ENCODE measurements at places on chromosomes 6 and 20. TPM values are rescaled to one million over a fixed set of nuclear protein-coding genes. Genes with fewer than 3 reads are reported as not detected.

Gene CASS4
- total RNA-seq, result 0.28 TPM

GRCh38 chr6:157023958-157024357 is 246.8 kb downstream of the ARID1B start:
- H3K4me3 ChIP-seq, result no peak overlapping the region
- H3K36me3 ChIP-seq, result no peaks in the 10 kb centered on the region
- no peaks in the 10 kb centered on the region for H3K27me3 ChIP-seq
- no peak overlapping the region for H3K27ac ChIP-seq
- no peak for DNase-seq

GRCh38 chr6:151413372-151414145 is 22.2 kb upstream of the ZBTB2 start:
- no peak overlapping the region for H3K27ac ChIP-seq
- H3K4me3 ChIP-seq, result no peak overlapping the region
- no peaks in the 10 kb centered on the region for H3K4me1 ChIP-seq
- no peak for DNase-seq

DNA sequence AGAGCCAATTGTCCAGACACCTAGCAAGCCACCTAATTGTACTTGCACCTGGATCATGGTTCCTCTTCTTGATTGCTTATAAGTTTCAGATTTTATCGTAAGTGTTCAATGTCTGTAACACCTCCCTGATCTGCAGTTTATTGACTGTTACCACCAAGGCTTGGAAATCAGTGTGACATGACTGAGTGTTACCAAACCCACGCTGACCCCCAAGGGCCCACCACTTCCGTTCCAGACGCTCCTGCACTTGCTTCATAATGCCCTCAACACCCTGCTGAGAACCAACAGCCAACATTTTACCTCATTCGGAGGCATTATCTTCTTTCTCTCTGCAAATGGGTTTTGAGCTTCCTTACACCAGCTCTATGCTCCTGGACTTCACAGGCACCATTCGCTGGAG is 6.3 kb downstream of the CCR6 start:
- H3K36me3 ChIP-seq, result no peaks in the 10 kb centered on the region
- no peak overlapping the region for H3K4me3 ChIP-seq
- H3K4me1 ChIP-seq, result no peaks in the 10 kb centered on the region
- no peaks in the 10 kb centered on the region for H3K27me3 ChIP-seq
- H3K27ac ChIP-seq, result no peak overlapping the region

DNA sequence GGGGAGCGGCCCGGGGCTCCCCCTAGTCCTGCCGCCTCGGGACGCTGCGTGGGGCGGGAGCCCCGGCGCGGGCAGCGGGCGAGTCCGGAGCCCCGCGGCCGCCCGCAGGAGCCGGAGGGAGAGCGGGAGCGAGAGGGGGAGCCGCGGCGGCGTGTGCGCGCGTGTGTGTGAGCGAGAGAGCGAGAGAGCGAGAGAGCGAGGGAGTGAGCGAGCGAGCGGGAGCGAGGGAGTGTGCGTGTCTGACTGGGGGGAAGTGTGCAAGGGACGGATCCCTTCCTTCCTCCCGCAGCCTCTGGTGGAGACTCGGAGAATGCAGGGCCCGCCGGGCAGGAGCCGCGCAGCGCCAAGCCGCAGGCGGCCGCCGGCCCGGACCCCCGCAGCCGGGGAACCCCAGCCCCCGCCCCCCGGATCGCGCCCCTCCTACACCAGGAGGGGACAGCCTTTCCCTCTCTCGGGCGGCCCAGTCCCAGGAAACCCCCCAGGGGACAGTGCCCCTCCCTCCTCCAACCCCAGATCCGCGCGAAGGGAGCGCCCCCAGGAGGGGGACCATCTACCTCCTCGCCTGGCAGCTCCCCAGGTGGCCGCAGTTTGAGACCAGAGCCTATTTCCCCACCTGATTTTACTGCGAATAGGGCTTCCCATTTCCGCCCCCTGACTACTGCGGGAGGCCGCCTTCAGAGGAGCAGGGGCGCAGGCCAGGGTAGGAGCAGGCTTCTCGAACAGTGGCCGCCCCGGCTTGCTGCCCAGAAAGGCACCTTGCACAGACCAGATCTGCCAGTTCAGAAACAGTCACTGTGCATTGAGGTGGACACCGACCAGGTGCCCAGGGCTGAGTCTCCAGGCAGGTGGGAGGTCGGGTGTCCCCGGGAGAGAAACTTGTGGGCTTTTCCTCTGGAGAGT is at the start of gene CDH22:
Gene CDH22 (minus strand): TSS at position 241 of the 900 bp plus-strand sequence. CDS start 57,204 bp downstream, outside the sequence.
- DNase-seq, result peak; percentile 72
- peaks cover 97% of the 10 kb centered on the region for H3K27me3 ChIP-seq
- no peaks in the 10 kb centered on the region for H3K36me3 ChIP-seq
- H3K4me1 ChIP-seq, result peaks cover 7% of the 10 kb centered on the region
- no peak within 1 kb of the TSS for H3K27ac ChIP-seq

DNA sequence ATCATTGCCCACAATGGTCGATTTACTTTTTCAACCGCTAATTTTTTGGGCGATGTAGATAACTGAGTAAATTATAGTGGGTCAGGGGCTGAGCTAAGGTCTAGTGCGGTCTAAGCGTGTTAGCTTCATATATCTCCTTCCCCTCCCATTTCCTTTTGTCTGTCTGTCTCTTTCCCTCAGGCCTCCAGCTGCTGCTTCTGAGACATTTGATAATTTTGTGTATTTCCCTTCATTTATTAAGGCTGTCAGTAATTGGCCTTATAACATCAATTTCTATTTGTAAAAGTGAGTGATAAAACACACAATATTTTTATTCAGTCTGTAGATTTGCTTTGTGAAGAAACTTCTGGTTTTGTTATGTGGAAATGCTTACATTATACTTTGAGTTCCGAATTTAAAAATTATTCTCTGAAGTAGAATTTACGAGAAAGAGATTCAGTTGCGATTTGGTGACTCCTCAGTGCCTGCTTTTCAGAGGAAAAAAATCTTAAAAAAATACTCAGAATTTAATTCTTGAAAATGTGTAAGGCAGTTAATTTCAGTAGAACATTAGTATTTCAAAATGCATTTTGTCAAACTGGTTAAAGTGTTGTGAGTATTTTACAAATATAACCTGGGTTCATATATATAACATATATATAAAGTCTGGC is 1.4 kb downstream of the TMEM170B start:
- no peak overlapping the region for H3K27ac ChIP-seq
- no peaks in the 10 kb centered on the region for H3K36me3 ChIP-seq
